ENCODE measurements at places on chromosomes 5 and 9. TPM values are rescaled to one million over a fixed set of nuclear protein-coding genes. Genes with fewer than 3 reads are reported as not detected.

DNA sequence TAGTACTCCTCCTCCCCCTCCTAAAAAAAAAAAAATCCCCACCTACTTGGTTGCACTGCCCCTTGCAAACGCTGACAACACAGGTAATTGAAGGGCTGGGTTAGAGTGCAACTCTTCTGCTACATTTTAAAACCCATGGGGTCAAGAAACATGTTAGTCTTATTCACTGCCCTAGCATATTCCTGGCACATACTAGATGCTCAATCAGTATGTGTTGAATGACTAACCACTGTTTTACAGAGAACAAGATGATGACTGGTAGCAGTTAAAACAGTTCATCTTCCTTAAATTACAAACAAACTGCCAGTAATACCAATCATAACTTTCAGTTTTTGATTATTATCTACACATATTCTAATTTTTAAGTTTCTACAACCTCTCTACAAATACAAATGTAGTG is 124.4 kb downstream of the NFIB start:
- no peak for DNase-seq

PCDHB7 gene
- total RNA-seq, result 0.25 TPM

DNA sequence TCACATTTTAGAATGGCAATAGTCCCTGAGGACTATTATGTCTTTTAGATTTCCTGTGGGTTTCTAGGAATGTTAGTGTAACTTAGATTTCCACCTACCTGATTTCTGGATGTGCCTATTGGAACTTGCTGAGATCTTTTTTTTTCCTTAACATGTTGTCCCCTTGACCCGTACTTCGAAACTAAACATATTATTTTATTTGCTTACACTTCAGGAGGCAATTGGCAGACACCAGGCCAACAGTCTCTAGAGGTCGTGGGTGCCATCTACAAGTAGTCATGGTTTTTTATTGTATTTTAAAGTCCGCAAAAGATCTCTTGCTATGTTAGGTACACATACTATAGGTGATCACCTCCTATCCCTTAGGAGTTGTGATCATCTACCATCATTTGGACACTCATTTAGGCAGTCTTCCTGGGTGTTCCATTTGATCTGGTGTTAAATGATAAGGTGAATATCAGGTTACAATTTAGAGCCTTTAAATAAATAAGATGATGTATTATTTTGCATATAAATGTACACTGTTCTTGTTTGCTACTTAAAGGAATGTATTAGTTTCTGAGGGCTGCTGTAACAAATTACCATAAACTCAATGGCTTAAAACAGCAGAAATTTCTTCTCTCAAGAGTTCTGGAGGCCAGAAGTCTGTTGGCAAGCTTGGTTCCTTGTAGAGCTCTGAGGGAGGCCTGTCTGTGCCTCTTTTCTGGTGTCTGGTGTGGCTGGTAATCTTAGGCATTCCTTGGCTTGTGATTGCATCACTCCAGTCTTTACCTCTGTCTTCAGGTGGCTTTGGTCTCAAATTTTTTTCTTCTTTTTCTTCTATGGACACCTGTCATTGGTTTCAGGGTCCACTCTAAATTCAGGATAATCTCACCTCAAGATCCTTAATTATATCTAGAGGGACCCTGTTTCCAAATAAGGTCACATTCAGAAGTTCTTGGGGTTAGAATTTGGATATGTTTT is 64.8 kb downstream of the ZCCHC7 start:
- no peak for DNase-seq

DNA sequence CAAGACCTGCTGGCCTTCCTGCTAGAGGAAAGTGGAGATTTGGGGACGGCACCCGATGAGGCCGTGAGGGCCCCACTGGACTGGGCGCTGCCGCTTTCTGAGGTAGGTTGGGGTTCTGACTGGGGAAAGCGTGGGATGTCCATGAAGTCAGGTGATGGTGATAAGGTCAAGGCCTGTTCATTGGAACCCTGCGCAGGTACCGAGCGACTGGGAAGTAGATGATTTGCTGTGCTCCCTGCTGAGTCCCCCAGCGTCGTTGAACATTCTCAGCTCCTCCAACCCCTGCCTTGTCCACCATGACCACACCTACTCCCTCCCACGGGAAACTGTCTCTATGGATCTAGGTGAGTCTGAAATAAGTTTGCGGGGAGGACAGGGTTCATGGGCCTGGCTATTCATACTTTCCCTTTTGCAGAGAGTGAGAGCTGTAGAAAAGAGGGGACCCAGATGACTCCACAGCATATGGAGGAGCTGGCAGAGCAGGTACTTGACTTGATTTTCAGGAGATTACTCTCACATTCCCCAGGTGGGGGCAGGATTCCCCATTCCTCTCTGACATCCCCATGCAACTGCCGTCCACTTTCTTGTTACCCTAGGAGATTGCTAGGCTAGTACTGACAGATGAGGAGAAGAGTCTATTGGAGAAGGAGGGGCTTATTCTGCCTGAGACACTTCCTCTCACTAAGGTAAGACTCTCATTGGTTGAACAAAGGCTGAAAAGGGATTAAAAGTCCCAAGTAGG is 505 bp downstream of the CREB3 start:
- no peak for DNase-seq

WNT8A gene
- not detected for total RNA-seq

C9orf153 gene
- total RNA-seq, result 0.15 TPM

DNA sequence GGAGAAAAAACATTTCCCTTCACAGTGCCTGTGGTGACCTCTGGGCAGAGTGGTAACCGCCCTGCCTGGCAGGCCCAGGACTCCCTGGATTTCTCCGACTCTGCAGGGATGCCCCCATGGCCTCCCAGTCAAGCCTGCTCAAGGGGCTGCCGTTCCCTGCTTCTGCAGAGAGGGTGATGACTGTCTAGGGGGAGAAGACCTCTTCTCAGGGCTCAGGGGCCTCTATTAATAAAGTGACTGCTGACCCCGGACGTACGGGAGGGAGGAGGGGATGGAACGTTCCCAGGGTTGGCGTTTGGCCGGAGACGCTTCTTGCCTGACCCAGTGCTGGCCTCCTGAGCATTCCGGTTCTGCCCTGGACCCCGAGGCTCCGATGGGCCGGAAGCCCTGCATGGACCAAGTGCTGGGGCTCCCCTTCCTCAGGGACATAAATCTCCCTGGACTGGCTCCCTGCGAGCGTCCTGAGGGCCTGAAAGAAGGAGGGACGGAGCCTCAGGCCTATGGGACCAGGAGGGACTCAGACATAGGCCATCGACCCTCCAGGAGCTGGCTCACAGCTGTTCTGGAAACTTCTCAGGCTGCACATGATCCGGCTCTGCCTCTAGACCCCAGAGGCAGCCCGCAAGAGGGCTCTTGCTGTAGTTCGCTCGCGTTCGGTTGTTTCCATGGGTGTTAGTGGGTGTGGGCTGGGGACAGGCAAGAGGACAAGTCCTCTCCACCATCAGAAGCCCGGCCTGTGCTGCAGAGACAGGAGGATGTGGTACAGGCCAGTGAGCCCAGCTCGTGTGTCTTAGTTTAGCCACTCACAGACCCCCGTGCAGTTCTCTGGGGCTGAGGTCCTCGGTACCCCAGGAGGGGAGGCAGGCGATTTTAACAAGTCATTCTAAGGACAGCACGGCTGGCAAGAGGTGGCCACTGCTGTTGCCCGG is 8.1 kb upstream of the RNU6ATAC start:
- DNase-seq, result peak; percentile 64

ABCA1 gene
- 48.3 TPM for total RNA-seq

DNA sequence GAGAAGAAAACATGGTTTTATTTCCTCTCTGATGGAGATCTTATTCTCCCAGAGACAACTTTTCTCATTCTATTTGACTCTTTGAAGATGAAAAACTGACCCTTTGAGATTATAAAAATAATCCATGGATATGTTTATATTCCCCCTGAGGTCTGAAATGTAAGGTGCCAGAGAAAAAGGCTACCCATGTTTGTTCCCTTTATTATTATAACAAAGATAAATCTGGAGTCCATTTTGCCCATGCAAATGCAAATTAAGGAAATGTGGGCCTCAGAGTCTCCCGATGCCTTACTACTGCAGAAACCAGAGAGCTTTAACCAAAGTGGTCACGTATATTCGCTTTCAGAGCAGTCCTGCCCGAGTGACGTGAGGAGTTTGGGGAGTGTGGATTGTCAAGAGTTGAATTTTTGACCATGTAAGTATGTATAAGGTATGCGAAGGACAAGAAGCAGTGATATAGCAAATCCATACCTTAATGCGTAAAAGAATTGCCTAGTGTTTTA is 312.5 kb downstream of the RASEF start:
- DNase-seq, result no peak

- no peak for DNase-seq
Measured at GRCh38 chr9:21889673-21890072, 87.2 kb downstream of the MTAP start.

DNA sequence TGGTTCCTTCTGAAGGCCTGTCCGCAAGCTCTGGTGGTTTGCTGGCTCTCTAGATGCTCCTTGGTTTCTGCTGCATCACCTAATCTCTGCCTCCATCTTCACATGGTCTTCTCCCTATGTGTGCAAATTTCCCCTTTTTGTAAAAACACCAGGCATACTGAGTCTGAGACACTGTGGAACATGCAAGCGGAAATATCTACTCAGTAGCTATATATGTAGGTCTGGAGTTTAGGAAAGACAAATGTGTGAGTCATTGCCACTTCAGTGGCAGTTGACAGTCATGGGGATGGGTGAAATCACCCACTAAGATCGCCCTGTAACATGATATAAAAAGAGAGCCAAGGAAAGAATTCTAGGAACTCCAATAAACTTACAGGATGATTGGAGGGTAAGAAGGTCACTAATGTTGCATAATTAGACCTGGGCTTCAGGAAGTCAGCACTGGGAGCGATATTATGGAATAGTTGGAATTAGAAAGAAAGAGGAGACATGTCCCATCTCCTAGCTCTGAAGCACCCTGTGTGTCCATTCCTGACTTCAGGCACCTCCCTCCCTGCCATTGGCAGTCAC is 22.7 kb upstream of the UBLCP1 start:
- DNase-seq, result no peak

RNF180 gene
- 4.4 TPM for total RNA-seq

GRCh38 chr9:16879416-16879815 is 8.9 kb upstream of the BNC2 start:
- DNase-seq, result no peak

DNA sequence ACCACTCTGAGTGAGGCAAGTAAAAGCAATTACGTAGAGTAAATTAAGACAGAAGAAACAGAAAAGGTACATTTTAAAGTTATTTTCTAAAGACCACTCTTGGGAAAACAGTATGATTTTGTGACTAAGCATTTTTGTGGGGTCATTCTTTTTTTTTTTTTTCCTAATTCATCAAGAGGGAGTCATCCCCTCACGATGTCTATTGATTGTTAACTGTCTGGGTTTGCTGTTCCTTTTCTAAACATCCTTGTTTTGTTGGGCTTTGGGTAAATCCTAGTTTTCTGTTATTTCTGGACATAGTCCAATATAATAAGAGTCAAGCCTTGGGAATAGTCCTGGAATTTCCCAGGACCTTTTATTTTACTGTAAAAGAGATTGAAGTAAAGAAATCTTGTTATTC is 63.8 kb downstream of the ANKRD55 start:
- DNase-seq, result no peak

GRCh38 chr5:76371960-76372322 is 31.1 kb upstream of the IQGAP2 start:
- DNase-seq, result no peak

DNA sequence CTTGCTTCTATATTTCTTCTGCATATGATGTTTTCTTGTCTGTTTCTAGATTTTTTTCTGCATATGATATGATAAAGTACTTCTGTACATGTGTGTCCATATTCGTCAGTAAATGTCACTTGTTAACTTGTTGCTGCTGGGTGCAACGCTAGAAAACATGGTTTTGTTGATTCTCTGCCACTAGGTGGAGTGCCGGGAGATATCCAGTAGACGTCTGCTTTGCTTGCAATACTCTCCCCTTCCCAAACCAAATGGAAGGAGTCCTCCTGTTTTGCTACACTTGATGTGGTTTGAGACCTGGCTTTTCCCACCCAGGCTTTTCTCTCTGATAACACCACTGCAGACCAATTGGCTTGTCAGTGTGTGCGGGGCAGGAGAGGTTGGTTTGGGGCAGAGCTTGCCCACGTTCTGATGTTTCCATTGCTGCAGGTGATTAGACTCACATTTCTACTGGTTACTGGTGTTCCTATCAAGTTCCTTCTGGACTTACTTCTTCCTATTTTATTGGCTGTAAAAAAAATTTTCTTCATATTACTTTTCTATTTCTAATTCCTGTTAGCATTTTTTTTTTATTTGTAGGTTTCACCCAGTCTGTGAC is 900.0 kb upstream of the CDH10 start:
- peak; percentile 60 for DNase-seq

DNA sequence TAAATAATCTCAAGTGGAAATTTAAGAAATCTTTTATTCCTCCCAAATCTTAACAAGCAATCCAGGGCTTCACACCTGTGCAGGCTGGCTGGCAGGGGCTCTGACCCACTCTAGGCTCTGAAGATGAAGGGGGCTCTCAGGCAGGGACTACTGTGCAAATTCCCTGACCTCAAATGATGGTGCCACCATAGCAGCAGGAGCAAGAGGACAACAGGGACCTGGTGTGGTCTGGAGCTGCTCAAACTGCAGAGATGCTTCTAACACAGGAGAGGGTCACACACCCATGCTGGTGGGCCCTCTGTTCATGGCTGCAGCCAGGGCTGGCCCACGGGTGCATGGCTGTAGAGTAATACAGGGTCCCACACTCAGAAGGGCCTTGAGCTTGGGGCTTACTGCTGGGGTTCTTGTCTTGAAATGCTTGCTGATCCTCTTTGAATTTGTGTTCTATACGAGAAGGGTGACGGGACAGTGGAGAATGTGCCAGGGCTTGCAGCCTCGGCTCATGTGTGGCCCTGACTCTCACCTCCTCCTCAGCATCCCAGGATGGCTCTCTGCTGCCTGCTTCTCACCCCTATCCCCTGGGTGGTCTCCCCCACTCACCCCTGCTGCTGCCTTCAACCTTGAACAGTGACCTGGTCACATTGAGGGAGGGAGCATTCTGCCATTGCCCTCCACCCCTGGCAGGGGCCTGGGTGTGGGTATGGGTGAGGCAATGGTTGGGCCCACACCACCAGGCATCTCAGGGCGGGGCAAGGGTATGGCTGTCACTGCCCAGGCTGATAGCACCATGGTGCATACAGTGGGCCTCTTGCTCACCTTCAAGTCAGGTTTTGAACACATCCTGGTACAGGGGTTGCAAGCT is 191.7 kb downstream of the FSTL4 start:
- no peak for DNase-seq

GRCh38 chr5:139767960-139768359 is 27.6 kb upstream of the PSD2 start:
- DNase-seq, result peak; percentile 85

NSG2 gene
- 0.25 TPM for total RNA-seq

DNA sequence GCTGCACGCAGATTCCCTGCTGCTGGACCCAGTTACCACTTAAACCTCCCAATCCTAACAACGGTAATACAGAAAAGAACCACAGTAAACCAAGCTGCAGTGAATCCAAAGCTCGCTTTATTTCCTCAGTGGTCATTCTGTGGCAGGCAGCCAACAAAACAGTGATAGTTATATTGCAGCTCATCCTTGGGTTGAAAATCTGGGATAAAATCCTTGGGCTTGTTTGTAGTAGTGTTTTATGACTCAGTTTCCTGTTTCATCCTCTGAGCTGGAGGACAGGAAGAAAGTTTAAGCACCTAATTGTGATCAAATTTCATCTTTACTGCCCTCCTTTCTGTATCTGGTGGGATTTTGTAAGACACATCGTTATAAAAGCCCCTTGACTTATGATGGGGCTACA is 31.4 kb downstream of the HMGCR start:
- no peak for DNase-seq

C7 gene
- 96.0 TPM for total RNA-seq

GRCh38 chr9:101354143-101354764 is 30.6 kb downstream of the BAAT start:
- no peak for DNase-seq

GRCh38 chr5:407801-408268 is 35.1 kb upstream of the EXOC3 start:
- no peak for DNase-seq
